Stomach (tissue), 19 donors: ENCODE measurements at places on chromosomes 1 and 21. TPM values are rescaled to one million over a fixed set of nuclear protein-coding genes. Genes with fewer than 3 reads are reported as not detected.

Gene TMPRSS15
- not detected for polyA plus RNA-seq

Gene ITLN2
- not detected for polyA plus RNA-seq

Gene CELA3A
- polyA plus RNA-seq = 62.9 TPM

Gene FNBP1L
- 19.9 TPM for polyA plus RNA-seq

Gene WDR26
- 17.0 TPM for polyA plus RNA-seq

Gene UMODL1
- polyA plus RNA-seq = not detected

Gene COL8A2
- polyA plus RNA-seq = 2.0 TPM

Gene NTRK1
- polyA plus RNA-seq = 1.2 TPM

Gene ASCL5
- 0.19 TPM for polyA plus RNA-seq

Gene CFHR2
- polyA plus RNA-seq = not detected

Gene TRAF3IP3
- polyA plus RNA-seq = 6.7 TPM
